Hair follicle dermal papilla cell (primary cell): ENCODE measurements at places on chromosomes 1 and 21. TPM values are rescaled to one million over a fixed set of nuclear protein-coding genes. Genes with fewer than 3 reads are reported as not detected.

Gene MRTO4
- total RNA-seq, result 16.4 and 17.4 TPM in 2 replicates

Gene NDUFS5
- 131 and 228 TPM in 2 replicates for total RNA-seq

Gene SPATA17
- total RNA-seq, result 0.85 and 1.3 TPM in 2 replicates

Gene EPHA10
- not detected in 2 replicates for total RNA-seq
